ENCODE measurements at places on chromosomes 1 and 21.

DNA sequence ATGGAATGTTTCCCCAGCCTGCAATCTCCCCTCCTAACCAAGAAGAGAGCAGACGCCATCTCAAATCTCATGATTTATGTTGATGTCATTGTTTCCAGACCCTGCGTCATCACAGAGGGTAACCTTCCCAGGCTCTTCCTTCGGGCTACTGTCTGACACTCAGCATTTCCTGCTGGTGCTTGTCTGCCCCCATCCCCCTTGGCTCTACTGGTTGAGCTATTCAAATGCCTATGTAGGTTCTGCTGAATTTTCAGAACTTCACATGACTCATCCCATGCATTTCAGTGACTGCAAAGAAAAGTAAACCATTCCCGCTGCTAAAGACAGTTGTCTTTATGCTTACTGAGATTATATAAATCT lies 24.8 kb upstream of the ITPKB start:
- peak; percentile 99 for DNase-seq

- DNase-seq: no peak
Measured at GRCh38 chr1:203465146-203465798, 10.3 kb upstream of the PRELP start.

- no peak for DNase-seq
Measured at GRCh38 chr1:9639227-9639626, 12.3 kb upstream of the PIK3CD start.

GRCh38 chr1:207417076-207417475 lies 37.1 kb upstream of the CR2 start:
- no peak for DNase-seq

DNA sequence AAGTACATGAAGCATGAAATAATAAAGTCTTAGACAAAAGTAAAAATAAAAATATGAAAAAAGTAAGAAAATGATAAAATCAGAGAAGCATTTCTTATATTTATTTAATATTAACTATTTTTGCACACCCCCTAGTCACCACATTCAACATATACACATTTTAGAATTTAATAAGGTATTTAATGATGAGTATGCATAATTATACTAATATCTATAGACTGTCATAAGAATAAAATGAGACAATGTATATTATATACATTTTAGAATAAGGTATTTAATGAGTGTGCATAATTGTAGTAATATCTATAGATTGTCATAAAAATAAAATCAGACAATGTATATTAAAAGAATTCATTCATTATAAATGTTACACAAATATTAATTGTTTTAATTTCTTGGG lies 18.9 kb downstream of the PIGK start:
- DNase-seq: no peak

GRCh38 chr1:91691525-91691924 lies 190.9 kb downstream of the CDC7 start:
- no peak for DNase-seq

GRCh38 chr1:107679411-107679953 lies 285.5 kb downstream of the VAV3 start:
- no peak for DNase-seq

DNA sequence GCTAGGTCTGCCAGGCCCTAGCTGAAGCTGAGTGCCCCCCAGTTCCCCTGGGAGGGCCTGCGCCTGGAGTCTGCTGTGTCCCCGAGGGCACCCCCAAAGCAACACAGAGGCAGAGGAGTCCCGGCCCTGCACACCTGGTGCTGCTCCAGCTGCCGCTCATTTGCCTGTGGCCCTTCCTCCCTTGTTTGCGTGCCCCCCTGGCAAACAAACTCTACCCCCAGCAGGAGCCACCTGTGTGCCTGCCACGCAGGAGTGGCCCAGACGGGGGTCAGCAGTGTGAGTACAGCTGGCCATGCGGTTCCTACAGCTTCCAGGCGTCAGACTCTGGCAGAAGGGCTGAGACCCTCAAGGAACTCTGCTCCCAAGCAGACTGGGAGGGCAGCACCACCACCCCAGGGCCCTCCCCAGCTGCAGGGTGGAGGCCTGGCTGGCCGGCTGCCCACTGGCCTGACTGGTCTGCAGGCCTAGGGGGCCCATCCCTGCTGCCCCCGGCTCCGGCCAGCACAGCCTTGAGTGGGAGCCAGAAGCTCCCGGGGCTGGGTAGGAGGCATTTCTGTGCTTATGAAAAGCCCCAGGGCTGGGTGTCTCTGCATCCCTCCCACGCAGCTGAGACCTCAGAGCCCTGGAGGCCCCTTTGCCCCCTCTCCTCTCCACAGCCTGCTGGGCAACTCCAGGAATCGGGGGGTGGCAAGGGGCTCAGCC lies 563 bp upstream of the TAS1R3 start:
- no peak for DNase-seq

DNA sequence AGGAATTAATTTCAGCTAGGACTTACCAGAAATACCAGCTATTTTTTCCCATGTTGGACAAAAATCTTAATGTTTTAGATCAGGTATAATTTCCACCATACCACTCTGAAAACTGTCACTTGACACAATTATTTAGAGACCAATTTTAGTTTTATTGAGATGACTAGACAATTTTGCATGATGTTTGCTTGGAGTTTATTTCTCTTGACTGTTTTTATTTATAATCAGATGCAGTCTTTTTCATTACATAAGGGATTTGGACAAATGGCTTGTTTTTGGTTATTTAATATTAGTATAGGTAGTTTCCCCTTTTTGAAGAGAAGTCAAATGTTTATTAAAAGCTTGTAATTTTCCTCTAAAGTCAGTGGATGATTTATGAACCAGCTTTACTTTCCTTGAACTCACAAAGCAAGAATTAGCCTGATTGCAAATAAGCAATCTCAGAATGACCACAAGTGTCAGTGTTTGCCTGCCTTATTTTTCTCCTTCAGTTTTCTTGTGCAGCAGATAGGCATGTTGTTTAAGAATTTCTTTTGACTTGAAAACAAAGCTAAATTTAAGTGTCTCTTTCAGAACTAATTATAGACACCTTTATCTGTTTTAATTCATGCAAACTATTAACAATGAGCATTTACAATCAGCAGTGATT lies 3.8 kb upstream of the B3GALT2 start:
- no peak for DNase-seq

- DNase-seq: no peak
Measured at GRCh38 chr1:39021426-39021825, 4.7 kb upstream of the NDUFS5 start.

DNA sequence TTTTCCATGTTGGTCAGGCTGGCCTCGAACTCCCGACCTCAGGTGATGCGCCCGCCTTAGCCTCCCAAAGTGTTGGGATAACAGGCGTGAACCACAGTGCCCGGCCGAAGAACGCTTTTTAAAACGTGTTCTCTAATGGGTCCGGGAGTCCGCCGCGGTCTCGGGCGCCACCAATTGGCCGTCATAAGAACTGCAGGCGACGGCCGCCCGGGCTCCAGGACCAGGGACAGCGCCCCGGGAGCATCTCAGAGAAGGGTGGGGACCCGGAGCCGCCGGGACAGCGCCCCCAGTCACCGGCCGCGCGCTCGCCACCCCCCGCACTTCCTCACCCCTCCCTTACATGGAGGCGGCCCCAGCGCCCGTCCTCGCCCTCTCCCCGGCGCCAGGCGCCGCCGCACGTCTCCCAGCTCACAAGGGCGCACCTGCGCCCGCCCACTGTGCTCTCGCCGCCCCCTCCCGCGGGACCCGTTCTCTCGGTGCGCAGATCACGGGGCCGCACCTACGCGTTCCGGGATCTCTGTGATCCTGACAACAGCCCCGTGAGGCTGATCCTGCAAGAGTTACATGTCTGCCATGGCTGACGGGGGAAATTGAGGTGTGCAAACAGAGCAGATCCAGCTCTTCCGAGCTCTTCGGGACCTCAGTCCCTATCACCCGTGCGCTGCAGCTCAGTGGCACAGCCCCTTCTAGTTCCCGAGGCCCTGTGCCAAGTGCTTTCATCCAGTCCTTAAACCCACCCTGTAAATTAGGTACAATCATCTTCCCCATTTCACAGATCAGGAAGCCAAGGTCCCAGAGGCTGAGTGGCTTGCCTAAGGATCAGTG lies 9.8 kb downstream of the RAP1GAP start:
- DNase-seq: no peak

DNA sequence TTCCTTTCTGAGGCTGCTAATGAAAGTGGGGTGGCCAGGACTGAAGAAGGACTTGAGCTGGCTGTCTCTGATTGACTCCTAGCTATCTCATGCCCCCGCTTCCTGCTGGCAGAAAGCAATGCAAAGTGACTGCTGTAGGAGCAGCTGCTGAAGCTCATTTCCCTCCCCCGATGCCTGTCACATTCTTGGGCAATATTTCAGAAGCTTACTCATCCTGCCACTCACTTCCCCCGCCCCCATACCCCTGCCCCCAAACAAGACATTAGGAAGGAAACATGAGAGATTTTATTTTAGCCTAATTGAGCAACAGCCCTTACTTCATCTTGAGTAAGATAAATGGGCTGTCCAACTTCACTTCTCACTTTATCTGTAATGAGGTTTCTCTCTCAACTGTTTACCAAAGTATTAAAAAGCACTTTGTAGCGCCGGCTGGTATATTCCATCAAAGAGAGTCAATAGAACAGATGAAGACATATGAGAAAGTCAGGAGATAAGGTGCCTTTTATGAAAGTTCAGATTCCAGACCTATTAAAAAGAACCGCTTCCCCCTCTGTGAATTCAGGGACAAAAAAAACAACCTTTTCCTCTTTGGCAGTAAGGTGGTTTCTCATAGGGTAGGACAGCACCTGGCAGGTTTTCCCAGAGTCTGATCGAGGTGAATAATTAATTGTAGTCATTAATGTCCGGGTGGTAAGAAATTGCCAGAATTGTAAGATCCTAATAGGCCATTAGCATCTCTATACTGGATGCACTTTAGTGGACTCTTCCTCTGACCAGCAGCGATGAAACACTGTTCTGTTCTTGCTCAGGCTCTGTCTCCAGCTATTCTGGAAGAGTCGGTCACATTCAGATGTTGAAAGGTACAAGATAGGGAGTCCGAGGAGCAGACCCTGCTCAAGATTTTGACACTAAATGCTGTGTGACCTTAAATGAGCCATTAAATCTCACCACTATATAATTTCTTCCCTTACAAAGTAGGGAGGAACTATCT lies 70.2 kb downstream of the SH3GLB1 start:
- peak; percentile 77 for DNase-seq

GRCh38 chr1:224751624-224752311 lies 135.7 kb downstream of the CNIH3 start:
- no peak for DNase-seq

DNA sequence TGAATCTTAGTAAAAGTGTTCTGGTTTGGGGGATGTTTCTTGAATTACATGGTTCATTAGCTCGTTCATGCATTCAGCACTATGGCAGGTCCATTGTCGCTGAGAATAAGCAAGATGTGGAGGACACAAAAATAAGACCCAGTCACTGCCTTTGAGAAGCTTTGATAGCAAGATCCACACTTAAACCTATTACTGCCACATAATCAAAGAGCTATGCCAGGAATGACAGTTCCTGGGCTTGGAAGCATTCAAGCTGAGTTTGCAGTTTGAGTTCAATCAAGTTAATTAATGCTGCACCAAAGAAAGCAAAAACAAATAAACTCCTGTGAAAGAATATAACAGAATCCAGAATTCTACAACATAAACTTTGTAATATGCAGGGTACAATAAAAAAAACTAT lies 131.8 kb downstream of the MIS18A start:
- DNase-seq: no peak

GRCh38 chr1:201313086-201313485 lies 29.8 kb downstream of the PKP1 start:
- DNase-seq: no peak

DNA sequence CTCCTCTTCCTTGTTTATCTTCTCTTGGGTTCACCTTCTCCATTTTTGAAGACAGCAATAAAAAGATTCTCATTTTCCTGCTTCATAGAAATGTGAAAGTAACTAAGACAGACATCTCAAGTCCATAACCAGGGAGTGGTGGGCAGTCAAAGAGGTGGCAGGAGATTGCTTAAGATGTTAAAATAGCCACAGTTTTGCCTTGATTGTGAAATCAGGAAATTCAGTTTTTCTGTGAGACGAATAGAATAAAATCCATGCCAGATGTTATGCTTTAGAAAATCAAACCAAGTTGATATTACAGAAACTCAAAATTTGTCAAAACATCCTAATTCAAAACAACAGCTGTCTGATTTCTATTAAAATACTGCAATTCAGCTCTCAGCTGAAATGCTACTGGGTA lies 57.2 kb downstream of the TNN start:
- DNase-seq: no peak

GRCh38 chr1:215477632-215478031 lies 89.5 kb upstream of the KCTD3 start:
- DNase-seq: no peak

DNA sequence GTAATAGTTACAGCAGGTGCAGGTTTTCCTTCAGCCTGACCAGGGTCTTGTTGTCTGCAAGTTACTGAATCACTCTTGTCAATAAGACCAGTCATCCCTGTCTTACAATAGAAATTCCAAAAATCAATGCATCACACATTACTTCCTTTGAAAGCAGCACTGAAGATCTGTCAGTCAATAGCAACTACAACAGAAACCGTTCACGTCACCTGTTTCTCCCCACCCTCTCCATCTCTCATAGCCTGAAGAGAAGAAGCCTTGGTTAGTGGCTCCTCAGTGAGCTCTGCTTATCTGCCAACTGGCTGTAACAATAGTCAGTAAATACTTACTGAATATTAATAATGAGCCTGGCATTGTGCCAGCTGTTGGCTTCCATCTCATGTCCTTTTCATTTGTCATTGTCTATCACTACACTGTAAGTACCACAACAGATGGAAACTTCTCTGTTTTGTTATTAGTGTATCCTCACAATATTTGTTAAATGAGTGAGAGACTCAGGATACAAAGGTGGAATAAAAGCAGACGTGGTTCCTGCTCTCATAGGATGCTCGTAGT lies 195.2 kb downstream of the S1PR1 start:
- no peak for DNase-seq

- peak; percentile 29 for DNase-seq
Measured at GRCh38 chr1:12539705-12540579, 78.1 kb downstream of the DHRS3 start.
